ENCODE measurements at places on chromosomes 6 and 20.

GRCh38 chr6:75158176-75158575, 47.7 kb downstream of the COL12A1 start:
- DNase-seq, result no peak

- DNase-seq, result no peak
Measured at GRCh38 chr6:146913842-146914488, 290.3 kb upstream of the STXBP5 start.

DNA sequence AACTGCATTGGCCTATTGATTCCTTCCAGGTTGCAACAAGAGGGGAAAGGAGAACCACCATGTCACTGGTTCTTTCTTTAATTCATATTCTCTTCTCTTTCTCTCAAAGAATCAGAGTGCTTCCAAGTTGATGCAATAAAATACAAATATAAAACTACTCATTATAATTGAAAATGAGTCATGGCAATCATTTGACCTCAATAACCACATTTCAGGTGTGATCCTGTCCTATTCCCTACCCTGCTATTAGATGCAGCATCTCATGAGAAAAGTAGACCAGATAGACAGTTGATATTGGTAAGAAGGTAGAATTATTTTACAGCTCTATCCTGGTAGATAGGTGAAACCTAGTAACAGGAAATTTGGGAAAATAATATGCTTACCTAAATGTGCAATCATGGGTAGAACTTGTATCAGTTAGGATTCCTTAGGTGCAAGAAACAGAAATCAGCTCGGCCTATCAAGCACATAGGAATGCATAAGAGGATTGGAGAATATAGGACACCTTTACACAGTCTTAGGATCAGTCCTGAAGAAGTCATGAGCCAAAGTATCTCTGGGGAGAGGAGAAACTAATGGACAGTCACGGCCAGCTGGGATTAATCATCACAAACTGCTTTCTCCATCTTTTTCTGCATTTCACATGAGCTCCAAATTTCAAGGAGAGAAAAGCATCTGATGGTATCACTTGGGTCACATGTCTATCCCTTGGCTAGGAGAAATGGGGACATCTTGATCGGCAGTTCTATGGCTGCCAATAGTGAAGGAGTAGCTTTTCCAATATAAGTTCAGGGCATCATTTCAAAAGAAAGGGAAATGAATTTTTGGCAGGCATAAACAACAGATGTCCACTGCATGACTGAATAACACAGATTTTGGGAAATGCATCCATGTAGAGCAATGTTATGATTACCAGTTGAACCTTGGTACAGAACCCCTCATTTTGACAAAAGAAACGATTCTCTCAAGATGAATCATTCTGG, 19.3 kb upstream of the RNF146 start:
- DNase-seq, result no peak

GRCh38 chr6:64538722-64539121, 903.1 kb downstream of the PHF3 start:
- no peak for DNase-seq

DNA sequence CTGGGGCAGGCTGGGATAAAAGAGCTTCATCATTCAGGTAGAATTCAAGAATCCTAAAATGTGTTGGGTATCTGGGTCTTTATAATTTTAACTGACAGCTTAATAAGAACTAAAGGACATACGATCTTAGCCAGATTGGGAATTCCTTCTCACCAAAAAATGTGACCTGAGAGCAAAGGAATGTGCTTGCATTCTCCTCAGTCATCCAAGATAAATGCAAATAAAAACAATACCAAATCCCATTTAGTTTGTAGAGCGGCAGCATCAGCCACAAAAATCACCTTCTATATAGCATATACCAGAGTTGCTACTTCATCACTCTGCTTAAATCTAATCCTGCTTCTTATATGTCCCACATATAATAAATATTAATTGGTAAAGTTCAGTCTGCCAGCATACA, 16.9 kb downstream of the USP49 start:
- DNase-seq, result no peak

DNA sequence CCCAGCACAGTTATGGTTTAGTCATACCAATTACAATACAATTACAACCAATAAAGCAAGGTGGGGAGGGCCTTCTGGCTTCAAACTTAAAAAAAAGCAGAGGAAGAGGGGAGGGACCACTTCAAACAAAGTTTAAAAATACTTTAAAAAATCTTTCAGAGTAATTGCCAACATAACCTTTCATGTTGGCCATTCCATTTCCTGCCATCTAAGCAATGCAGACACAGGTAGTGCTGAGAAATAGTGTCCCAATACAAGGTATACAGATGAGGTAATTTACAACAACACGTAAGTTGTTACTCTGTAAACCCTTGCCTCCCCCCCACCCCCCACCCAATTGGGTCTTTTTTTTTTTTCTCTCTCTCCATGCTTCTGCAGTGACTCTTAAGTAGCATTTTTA, 18.8 kb upstream of the TBC1D20 start:
- DNase-seq, result no peak

DNA sequence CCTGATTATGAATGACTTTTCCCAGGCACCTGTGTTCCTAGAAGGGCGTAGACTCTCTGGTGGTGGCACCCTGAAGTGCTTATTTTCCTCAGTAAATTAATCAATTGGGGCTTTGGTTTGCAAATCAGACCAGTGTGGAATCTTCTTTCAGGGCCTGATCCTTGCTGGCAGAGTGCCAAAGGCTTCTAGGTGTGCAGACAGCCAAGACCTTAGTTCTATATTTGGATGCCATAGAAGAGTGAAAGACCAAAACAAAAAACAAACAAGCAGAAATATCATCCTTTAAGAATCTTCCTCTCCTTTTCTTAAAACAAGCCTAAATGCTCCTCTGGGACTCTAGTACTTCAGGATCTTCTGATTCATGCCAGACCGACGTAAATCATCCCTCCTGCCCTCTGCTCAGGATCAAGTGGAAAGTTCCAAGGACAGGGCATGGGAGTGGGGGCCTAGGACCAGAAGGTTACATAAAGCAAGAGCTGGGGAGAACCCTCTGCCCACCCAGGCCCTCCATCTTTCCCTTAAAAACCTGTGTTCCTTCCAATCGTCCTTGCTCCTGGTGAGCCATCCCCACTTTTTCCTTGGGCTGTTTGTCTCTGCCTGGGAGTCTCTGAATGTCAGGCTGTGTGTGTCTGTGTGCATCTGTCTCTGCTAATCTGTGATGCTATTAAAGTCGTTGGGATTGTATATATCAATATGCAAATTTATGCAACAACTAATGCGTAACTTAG, 70.5 kb upstream of the MYLIP start:
- no peak for DNase-seq

GRCh38 chr6:83086751-83087150, 19.3 kb downstream of the DOP1A start:
- DNase-seq, result no peak

- DNase-seq, result no peak
Measured at GRCh38 chr6:32627249-32627648, 10.0 kb upstream of the HLA-DQA1 start.

DNA sequence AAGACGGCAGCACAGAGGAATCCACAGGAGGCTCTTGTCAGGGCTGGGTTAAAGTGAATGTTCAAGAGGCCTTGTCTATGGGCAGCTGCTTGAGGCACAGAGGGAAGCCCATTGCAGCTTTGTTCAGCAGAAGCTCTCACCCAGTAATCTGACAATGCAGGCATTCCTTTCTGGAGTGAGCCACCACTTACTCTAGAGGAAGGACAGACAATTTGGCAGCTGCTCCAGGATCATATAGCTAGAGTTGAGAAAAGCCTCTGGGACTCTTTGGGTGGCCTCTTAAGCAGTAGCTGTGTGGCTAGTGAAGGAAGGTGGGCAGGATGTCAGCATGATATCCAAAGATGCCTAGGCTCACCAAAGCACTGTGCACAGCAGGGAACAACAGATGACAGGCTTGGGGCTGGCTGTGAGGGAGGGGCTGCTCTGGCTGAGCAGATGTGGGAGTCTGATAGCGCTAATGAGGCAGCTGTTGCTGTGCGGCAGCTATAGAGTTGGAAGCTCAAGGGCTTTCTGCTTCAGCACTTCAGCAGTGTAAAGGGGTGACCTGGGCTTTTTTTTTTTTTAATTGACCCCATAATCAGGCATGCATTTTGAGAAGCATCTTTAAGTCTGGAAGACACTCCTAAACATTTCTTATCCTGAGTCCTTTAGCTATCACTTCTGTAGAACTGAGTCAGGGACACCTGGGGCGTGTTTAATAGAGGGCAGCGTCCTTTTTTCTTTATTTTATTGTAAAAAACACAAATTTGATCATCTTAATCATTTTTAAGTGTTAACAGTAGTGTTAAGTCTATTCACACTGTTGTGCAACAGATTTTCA, 27.2 kb downstream of the CMTR1 start:
- peak; percentile 90 for DNase-seq

GRCh38 chr20:9903048-9903655, 64.3 kb upstream of the PAK5 start:
- no peak for DNase-seq

GRCh38 chr6:29847871-29848630, 20.4 kb downstream of the HLA-G start:
- DNase-seq, result no peak

DNA sequence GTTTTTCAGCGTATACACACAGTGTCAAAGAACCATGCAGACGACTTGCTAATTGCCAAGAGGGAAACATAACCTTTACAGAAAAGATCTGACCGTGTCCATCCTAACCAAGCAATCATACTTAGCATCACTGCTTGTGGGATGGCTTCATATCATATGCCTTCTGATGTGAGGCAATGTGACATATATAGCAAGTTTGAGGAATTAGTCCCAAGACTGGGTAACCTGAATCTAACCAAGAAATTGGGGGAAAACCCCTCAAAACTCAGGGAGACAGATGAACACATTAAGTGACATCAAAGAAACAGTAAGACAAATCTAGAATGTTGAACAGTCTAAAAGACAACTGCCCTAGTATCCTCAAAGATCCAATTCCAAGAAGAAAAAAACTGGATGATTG, 18.4 kb downstream of the GNL1 start:
- DNase-seq, result no peak

DNA sequence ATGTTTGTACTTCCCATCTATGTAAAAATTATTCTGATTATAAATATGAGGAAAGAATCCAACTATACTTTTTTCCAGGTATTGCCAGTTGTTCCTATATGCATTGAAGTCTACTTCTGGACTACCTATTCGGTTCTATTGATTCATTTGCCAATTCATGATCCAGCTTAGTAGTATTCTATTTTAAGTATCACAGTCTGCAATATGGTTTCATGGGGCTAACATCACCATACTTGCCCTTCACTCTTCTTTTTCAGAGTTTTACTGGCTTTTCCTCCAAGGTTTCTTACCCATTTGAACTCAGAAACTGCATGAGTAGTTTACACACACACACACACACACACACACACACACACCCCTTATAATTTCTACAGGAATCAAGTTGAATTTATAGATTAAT, 34.5 kb downstream of the NUDT3 start:
- DNase-seq, result no peak

- no peak for DNase-seq
Measured at GRCh38 chr6:111070105-111071005, 16.9 kb upstream of the SLC16A10 start.

DNA sequence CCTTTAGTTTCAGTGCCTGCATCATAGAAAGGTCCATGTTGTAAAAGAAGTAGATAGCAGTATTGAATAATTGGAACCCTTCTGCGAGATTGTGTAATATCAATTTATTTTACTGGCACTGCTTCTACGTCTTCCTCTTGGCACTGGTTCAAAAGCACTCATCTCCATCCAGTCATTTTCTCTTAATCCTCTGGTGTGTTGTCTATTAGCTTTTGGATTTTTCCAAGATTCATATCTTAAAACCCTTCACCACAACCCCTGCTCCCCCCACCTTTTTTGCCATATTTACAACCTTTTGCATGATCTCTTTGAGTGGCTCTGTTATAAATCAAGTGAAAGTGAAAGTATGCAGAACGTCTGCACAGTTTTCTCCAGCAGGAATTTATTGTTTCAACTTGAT, 76.6 kb upstream of the HSF2 start:
- no peak for DNase-seq
